Lower leg skin (tissue), 4 donors: ENCODE measurements at places on chromosomes 7 and 10. TPM values are rescaled to one million over a fixed set of nuclear protein-coding genes. Genes with fewer than 3 reads are reported as not detected.

Gene PDK4
- 1,017 TPM for total RNA-seq

Gene C7orf57
- 0.39 TPM for total RNA-seq

- no peak for DNase-seq
These were observed 39.4 kb upstream of the CFAP46 start for GRCh38 chr10:132981746-132982145.

DNA sequence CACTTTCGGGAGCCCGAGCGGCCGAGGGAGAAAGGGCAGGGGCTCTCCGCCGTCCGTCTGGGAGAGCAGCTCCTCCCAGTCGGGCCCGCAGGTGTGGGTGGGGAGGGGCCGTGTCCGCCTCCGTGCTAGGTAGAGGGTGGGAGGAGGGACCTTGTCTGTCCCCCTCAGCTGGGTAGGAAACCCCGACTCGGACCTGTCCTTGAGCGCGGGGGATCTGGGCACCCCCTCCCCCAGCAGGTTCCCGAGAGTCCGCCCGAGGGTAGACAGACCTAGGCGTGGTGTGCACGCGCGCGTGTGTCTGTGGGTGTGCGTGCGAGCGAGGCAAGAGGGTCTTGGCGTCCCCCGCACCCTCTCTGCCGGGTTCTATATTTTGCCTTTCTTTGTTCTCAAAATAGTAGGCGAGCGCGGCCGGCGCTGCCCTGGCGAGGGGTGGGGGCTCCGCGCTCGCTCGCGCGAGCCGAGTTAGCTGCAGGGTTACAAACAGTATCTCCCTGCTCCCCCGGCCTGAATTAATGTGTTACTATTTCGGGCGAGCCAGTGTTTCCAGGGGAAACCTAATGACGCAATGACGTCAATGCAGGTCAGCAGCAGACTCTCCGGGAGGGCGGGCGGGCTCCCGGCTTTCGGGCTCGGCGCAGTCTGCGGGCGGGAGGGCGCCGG is 73.9 kb upstream of the LEP start:
- DNase-seq, result no peak

DNA sequence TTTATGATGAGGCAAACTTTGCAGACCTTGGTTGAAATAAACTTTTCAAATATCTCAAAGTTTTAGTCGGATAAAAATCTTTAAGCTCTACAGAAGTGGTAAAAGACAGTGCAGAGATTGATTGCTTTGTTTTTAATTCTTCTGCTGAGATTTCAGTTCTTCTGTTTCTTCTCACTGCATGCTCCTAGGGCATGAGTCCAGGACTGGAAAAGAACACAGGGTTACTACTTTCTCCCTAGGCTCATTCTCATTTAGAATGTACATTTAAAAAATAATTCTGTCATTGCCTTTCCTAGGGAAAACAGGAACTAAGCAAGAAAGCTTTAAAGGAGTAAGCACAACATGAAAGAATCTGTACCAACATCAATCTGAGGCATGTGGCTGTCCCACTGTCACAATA is 256.7 kb upstream of the DGKB start:
- DNase-seq, result no peak

- DNase-seq, result no peak
These were observed 45.4 kb downstream of the CUBN start for GRCh38 chr10:17084258-17084657.

DNA sequence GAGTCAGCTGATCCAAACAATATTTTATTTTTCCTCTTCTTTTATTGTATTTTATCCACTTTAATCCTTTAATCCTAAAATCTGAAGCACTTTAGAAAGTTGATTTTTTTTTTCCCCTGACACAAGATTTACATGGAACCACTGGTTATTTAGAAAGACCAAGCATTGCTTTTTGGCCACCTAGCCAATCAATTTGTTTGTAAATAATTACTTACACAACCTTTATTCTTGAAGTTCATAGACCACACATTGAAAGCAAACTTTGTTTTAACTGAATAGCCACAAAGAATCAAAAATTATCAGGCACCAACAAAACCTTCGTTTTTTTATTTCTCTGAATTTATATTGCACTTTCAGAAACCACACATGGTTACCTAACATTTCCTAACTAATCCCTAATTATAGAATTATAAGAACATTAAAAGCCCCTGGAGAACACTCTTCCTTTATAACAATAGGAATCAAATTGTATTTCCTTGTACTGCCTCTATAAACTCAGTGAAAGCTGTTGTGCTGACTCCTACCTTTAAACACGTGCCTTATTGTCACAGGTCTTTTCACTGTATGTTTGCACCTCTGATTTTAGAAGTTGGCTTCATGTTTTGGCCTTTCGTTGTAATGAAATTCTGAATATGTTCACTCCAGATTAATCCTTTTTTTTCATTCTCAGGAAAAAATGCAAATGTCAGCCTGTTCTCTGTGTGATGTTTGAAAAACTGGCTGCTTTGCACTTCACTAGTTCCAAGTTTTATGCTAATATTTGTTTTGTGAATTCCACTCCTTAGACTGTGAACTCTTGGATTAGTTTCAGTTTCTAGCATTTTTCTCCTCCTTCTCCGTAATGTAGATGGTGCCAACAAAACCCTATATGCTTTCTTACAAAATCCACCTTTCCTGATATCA is 1511.9 kb downstream of the REEP3 start:
- DNase-seq, result no peak

Gene ANKRD61
- total RNA-seq, result not detected

Gene NKX2-3
- total RNA-seq, result not detected

DNA sequence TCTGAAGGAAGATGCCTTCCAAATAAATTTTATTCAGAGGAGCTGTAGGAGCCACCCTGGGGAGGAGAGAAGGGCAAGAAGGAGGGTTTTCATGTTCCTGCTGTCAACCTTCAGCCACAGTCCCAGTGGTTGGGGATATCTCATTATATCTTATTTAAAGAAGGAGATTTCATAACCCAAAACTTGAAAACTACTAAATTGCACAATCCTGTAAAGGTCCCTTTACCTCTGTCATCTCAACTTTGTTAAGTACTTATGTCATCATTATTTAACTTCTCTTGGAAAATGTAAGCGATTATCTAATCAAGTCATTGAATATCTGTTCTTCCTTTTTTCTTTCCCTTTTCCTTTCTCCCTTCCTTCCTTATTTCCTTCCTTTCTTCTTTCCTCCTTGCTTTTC is 794.5 kb upstream of the IGFBP3 start:
- DNase-seq, result no peak

DNA sequence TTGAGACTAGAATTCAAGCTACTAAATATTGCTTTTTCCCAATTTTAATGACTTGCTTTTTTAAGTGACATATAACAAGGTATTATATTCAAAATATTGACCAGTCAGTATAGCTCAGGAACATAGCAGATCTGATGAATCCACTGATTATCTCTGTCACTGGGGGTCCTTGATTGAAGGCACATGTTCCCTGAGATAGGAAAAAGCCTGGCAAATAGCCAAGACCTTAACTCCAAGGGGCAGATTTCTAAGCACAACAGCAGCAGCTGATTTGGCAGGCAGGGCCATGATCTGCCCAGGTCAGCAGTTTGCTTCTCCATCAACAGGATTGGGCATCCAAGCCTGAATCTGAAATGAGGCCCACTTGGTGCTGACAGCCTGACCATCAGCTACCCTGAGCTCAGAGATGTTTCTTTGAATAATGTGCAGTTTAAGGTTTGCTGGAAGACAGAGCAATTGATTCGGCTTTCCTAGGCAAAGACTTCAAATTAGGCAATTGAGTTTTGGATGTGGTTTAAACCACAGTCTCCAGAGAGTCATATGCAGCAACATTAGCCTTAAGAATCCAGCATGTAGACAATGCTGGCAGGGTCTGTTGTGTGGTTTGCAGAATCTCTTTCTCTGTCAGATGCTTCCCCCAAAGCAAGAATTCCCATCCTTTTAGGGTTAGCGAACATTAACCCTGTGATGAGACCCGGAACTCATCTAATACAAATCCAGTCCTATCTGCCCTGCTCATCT is 352.6 kb downstream of the ADRA2A start:
- DNase-seq, result no peak

DNA sequence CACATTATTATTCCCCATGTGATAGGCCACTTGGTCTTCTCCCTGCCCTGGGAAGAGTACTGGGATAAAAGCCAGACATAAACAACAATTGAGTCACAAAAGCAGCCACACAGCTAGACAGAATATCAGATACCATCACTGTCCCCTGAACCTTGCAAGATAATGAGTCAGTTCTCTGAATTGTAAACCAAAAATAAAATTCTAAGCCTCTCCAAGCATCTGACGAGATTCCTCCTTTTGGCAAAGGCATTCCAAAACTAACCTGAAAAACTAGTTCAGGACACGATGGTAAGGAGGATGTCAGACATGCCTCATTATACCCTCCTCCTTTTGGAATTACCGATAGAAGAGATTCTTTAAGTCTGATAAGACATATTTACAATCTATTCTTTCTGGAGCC is 450.7 kb downstream of the HTR7 start:
- DNase-seq, result no peak

Gene HOXA3
- 19.1 TPM for total RNA-seq

GRCh38 chr7:76395965-76396726 is 13.4 kb downstream of the SSC4D start:
- DNase-seq, result no peak

Gene AS3MT
- total RNA-seq, result 3.7 TPM

Gene EFCAB10
- total RNA-seq, result not detected

DNA sequence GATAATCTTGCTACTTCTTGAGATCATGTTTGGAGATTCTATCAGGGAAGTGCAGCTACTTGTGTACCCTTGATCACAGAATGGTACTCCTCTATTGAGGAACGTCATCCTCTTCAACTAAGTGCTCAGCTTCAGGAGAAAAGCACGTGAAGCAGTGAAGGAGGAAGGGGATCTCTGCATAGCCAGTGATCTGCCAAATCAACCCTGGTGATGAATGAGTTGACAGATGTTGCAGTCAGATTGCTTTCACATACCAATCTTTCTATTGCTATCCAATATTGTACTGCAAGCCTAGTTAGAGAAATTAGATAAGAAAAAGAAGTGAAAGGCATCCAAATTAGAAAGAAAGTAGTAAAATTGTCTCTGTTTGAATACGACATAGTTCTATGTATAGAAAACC is 309.4 kb downstream of the TWIST1 start:
- no peak for DNase-seq

Gene ZNF679
- total RNA-seq, result not detected

- no peak for DNase-seq
These were observed 37.6 kb downstream of the R3HCC1L start for GRCh38 chr10:98172073-98172472.

- DNase-seq, result no peak
These were observed 196.0 kb upstream of the TMEM72 start for GRCh38 chr10:44715136-44715535.

Gene TMEM270
- not detected for total RNA-seq

DNA sequence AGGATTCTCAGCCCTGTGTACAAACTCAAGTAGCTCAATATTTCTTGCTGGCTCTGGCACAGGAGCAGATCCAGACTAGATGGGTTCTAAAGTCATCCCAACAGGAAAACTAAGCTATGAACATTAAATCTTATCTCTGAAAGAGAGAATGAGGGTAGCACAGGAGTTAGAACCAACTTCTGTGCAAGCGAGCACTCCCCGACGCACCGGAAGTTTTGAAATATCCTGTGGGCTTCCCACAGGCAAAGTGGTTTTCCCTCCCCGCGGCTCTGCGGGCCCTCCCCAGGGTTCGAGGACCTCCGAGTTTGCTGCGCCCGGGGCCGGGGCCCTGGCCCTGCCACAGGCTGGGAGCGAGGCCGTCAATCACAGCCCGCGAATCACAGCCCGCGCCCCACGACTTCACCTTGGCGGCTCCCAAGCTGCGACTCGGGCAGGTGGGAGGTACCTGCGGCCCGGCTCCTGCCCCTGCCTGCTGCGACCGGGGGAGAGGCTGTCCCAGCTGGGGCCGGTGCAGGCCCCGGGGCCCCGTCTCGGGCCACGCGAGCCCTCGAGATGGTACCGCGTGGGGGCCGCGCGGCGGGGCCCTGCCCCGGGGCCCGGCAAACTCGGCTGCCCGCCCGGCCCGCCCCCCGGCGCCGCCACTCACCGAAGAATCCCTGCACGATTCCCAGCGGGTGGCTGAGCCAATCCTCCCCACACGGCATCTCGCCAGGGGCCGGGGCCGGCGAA is 598 bp downstream of the MCMBP start:
- DNase-seq, result no peak

Gene TYSND1
- 44.5 TPM for total RNA-seq

DNA sequence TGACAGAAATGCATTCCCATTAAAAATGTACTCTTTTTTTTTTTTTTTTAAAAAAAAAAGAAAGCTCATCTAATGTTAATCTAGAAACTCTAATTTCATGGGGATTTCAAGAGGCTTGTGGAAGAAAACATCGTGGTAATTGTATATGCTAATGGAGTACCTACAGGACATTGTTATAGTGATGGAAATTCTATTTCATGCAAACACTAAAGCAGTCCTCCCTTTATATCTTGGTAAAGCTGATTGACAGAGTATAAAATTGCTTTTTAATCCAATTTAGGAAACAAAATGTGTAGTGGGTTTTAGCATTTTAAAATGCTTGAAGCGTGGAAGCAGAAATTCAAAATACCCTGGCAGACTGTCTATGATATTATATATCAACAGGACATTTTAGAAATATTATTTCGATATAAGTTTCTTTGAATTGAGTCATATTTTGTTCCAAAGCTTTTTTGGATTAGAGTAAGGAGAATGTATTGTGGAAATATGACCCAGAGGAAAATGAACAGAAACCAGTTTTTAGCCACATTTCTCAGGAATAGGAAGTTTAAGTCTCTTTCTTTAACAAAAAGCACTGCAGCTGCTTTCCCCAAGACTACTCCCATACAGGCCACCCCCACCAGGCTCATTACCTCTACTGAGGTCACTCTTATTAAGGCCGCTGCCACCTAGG is 121.9 kb downstream of the WNT2 start:
- no peak for DNase-seq

DNA sequence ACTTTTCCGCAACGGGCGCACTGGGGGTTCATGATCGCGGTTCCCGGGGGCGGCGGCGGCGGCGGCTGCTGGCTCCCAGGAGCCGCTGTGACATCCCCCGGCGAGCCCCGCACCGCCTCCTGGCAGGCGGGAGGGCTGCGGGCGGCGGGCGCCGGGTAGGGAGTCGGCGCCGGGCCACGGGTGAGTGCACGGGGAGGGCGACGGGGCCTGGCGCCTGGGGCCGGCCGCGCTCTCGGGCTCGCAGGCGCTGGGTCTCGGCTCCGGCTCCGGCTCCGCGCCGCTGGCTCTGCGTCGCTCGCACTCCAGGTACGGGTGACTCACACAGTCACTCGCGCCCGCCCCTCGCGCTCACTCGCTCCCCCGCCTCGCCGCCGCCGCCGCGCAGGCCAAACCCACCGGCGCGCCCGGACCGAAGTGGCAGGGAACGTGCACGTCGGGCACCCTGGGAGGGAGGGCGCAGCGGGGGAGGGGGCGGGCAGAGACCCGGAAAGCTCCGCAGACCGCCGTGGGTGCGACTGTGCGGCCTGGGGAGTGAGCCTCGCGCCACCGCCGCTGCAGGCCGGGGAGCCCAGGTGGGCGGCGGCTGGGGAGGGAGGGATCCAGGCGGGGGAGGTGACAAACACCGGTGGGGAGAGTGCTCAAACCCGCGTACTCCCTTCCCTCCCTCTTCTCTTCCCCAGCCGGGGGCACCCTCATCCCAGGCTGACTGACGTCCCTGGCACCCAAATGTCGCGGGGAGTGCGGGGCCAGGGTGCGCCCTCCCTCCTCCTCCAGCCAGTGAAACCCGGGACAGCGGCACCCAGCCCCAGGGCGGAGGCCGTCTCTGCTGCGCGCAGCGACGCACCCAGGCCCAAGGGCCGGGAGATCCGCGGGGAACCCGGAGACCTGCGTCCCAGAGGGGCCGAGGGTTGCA is 276.9 kb upstream of the NEBL start:
- DNase-seq, result peak; percentile 85

GRCh38 chr7:132930881-132931280 is 151.0 kb downstream of the CHCHD3 start:
- DNase-seq, result no peak
